ENCODE measurements at places on chromosomes 1 and 21.

- DNase-seq = no peak
Observed at GRCh38 chr1:171298696-171299095, 15.3 kb upstream of the FMO4 start.

GRCh38 chr1:145858238-145858900 lies 512 bp downstream of the PIAS3 start:
- peak; percentile 38 for DNase-seq

DNA sequence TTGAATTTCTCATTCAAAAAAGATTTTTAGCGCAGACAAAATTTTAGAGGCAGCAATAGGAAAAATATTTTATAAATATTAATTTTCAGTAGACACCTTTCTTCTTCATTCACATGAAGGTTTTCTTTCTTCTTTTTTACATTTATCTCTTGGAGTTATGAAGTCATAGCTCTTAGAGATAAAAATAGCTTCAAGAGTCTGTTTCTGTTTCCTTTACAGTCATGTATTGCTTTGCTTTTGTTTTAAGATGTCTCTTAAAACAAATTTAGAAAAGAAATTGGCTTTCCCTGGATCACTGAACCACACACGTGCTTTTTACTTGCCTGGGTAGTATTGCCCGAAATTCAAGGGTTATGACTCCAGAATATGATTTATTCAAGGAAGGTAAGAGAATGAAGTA lies 369.9 kb upstream of the LRRC7 start:
- no peak for DNase-seq

- DNase-seq = no peak
Observed at GRCh38 chr1:161091093-161091492, 1.7 kb upstream of the NECTIN4 start.

GRCh38 chr1:202807451-202807925 lies 733 bp downstream of the KDM5B start:
- DNase-seq = peak; percentile 46

- DNase-seq = no peak
Observed at GRCh38 chr21:41596241-41596925, 88.4 kb upstream of the TMPRSS2 start.

DNA sequence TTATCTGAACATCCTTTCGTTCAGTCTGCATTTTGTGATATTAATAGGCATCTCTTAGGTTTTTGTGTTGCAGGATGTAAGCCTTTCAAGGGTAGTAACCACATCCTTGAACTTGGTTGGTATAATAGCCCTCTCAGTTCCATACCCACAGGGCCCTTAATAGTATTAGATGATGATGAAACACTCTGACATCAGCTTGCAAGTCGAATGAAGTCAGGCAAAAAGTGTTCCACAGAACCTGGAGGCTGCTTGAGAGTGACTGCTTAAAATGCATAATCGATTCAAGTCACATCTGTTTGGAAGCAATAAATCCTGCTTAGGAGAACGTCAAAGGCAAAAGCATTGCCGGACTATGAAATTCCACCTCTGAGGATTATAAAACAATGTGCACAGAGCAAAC lies 415.6 kb upstream of the KAZN start:
- no peak for DNase-seq

DNA sequence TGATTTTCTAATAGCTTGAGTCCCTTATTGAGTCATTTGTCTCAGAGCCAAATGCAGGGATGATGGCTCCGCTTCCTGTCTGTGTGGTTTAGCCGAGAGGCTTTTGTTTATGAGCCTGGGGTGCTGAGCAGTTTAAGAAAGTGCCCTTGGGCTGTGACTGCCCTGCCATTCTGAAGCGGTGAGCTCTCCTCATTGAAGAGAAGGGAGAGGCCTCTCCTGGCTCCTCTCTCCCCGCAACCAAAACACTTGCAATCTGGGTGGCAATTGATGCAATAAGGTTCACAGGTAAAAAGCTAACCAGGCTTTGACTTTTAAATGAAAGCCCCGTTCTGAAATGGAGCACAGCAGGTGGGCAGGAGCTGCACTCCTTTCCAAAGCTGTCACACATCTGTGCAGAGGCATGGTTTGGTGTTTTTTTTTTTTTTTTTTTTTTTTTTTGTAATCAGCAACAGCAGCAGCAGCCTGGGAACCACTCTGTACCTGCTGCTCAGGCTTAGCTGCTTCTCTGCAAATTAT lies 403.7 kb downstream of the SIPA1L2 start:
- DNase-seq = peak; percentile 83

DNA sequence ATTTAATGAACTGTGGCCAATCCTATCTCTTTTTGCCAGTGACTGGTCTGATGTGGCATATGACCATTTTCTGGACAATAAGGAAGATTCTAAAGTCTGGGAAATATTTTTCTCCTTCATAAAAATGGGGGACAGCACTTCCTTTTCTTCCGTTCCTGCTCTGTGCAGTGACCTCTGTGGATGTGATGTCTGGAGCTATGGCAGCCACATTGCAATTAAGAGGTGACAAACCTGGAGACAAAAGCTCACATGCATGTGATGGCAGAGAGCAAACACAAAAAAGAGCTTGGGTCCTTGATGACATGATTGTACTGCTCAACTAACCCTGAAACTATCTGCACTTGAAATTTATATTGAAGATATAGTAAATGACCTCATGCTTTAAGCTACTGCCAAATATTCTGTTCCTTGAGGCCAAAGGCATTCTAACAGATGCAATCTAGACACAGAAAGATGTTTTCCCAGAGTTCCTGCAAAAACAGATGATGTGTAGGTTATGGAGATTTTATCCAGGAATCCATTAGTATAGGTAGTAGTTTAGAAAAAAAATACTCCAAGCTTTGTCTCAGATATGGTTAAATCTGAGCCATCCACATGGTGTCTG lies 2.2 kb upstream of the MAGI3 start:
- no peak for DNase-seq

DNA sequence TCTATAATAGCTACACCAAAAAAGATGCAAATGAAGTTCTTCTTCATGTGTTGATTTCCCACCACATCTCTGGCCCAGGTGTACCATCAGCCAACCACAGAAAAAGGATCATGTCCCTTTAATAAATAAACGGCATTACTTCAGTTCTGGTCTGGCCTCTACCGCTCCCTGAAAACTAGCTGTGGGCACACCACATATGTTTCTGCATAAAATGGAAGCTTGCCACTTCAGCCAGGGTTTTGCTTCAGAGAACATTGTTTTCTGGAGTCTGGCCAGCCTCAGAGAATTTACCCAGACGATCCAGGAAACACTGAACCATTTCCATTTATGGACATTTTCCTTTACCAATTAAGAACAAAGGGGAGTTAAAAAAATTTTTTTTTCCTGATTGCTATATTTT lies 5.8 kb upstream of the LAMC2 start:
- DNase-seq = peak; percentile 93

DNA sequence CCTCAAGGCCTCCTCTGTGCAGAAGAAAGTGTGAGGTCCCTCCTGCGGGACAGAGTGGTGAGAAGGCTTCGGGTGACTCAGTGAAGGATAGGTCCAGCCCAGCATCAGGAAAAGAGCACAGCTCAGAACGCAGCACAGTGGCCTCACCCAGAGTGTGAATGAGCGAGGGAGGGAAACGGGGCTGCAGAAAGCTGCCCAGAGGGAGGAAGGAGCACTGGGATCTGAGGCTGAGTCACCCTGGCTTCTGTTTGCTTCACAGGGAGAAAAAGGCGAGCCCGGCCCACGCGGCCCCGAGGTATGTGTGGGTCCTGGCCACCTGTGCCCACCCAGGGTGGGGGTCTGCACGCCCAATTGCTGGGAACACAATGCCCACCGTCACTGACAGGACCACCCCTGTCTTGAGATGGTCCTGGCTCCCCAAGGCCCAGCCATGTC lies 24.3 kb downstream of the COL6A2 start:
- peak; percentile 51 for DNase-seq

- peak; percentile 57 for DNase-seq
Observed at GRCh38 chr1:162666006-162666645, 33.9 kb downstream of the DDR2 start.

GRCh38 chr21:37496972-37497371 lies 130.4 kb downstream of the DYRK1A start:
- no peak for DNase-seq

GRCh38 chr1:58345215-58346035 lies 201.1 kb downstream of the OMA1 start:
- no peak for DNase-seq

DNA sequence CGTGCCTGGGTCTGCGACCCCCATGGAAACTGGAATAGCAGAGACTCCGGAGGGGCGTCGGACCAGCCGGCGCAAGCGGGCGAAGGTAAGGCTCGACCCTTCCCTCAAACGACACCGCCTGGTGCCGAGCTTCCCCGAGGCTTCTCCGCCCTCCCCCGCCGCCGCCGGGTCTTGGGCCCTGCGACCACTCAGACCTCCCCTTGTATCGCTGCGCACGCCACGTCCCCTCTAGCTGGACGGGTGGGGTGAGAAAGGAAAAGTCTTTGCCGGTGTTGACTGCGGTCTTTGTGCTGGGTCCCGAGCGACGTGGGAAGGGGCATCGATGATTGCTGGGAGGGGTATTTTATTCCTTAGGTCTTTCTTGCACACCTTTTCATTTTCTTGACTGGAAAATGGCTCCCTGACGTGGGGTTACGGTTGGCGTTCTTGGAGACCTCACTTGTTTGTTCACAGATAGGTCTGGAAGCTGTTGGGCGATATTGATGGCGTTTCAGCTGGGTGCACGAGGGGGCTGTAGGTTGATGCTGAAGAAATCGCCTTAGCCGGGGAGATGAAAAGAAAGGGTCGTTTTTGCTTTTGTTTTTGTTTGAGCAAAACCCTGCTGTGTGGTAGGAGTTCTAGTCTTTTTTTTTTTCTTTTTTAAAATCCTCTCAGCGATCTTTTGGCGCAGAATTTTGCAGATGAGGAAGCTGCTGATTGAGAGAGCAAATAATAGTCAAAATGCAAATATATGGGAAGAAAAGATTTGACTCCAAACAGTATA lies 776 bp downstream of the KDM1A start:
- DNase-seq = peak; percentile 27

DNA sequence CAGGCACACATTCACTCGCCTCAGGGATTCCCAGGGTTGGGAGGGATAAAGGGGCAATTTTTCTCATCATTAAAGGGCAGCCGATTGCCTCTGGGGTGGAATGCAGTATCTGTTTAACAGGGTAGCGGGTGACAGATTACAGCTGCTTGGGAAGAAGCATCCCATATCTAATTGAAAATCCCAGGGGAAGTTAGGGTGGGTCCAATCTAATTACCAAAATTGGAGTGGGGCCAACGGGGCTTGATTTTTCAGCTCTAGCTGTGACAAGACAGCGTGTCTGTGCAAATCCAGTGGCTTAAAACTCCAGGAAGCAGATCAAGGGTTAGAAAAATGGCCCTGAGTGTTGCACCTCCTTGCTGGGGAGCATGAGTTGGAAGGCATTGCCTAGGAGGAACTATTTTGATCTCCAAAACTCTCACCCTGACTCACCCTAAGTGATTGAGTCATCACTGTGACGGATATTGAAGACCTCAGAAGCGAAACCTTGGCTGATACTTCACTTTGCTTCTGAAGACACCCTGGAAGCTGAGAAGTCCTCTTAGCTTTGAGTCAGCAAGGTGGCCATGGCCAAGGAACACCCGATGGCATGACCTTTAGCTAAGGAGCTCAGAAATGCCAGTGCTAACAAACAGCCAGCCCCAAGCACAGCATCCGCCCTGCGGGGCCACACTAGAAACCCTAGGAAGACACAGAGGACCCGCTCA lies 46.0 kb downstream of the GRHL3 start:
- DNase-seq = peak; percentile 85

DNA sequence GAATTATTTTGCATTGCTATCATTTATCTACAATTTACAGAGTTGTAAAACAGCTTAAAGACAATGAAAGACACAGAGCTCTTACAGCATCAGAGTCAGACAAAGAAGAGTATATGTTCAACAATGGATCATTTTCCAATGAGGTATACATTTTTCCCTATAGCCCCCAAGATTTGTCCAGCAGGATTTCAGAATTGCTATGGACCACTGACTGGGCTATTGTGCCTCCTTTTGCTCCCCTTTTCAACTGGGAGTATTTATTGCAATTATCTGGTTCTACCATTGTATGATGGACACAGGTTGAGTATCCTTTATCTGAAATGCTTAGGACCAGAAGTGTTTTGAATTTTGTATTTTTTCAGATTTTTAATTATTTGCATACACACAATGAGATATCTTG lies 62.5 kb upstream of the DNAH14 start:
- no peak for DNase-seq

- peak; percentile 5 for DNase-seq
Observed at GRCh38 chr1:53871221-53871620, 18.4 kb downstream of the YIPF1 start.

GRCh38 chr1:61552630-61553305 lies 172.2 kb downstream of the TM2D1 start:
- DNase-seq = no peak

DNA sequence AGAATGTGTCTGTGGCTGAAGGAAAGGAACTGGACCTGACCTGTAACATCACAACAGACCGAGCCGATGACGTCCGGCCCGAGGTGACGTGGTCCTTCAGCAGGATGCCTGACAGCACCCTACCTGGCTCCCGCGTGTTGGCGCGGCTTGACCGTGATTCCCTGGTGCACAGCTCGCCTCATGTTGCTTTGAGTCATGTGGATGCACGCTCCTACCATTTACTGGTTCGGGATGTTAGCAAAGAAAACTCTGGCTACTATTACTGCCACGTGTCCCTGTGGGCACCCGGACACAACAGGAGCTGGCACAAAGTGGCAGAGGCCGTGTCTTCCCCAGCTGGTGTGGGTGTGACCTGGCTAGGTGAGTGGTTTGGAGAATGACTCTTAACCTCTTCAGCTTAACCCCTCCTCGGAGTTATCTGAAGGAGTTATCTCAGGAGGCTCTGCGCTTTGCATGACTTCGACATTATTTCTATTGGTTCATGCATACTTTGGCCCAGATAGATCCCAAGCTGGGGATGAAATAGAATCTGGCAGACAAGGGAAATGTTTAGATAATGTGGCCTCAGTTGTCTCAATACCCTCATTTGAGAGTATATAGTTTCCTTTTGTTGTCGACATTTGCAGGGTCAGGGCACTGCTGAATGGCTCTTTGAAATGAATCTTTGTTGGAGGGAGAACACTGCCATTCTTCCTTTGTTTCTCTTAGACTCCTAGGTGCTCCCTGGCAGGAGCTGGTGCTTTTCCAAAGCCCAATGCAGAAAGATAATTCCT lies 39.7 kb downstream of the PTGFRN start:
- no peak for DNase-seq

DNA sequence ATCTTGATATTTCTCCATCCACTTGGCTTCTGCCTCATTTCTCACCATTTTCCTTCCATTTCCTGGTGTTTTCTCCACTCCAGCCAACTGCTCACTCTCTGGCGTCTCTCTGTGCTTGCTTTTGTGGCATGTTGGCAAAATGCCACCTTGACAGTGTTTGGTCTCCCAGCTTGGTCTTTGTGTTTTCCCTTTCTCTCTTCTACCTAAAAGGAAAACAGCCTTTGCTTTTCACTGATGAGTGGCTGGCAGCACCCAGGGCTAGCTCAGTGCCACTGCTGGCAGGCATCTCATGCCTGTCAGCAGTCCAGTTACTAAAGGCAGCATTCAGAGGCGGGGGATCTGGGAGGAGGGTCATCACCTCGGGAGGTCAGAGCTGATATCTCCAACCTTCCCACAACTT lies 55.3 kb upstream of the DSCAM start:
- no peak for DNase-seq
